Activated T-cell treated with anti-CD3 and anti-CD28 coated beads for 1 hour (primary cell): ENCODE measurements at places on chromosomes 16 and 17.

GRCh38 chr16:85905110-85906095 lies 6.4 kb downstream of the IRF8 start:
- no peak for DNase-seq

DNA sequence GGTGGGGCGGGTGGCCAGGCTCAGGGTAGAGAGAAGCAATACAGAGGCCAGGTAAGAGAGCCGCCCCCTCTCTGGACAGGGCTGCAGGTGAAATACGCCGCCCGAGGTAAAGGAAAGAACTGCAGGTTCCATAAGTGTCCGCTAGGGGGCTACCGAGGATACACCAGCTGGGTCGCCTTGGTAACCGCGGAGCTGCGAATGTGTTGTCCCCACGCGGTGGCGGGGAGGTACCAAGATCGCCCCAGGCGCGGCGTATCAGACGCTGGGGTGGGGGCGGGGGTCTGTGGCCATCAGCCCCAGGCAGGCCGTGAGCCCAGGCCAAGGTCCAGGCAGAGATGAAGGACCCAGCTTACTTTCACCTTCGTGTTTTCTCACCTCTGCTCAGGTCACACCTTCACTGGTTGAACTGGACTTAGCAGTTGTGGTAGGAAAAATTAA lies 18.4 kb upstream of the ZFP90 start:
- DNase-seq: peak; percentile 80

DNA sequence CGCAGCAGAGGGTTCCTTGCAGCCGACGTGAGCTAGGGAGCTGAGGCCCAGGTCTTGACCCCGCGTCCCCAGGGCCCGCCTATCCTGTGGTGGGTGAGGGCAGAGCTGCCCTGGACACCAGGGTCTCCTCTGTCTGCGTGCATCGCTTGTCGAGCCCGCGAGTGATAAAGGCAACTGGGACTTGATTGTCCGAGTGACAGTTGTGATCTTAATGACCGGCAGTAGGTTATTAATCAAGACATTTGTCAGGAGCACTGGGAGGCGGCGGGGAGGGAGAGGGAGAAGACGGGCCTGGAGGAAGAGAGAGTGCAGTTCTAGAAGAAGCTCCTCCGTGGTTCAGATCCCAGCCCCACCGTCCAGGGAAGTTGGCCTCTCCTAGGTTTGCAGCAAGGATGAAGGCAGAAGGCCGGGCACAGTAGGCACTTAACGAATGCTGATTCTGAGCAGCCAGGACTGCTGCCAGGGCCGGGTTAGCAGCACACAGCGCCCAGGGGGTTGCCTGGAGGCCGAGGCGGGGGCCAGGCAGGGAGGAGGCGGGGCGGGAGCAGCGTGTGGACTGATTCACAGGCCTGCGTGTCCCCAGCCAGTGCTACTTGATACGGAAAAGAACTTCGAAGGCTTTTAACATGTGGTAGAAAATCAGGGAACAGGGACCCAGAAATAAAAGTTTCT lies 11.3 kb upstream of the GSE1 start:
- DNase-seq: no peak

GRCh38 chr16:66266436-66267291 lies 99.8 kb upstream of the CDH5 start:
- no peak for DNase-seq
